Stimulated activated CD4-positive, alpha-beta T cell treated with anti-CD3 and anti-CD28 coated beads, Interleukin-4, amount 100 ng/mL, for 24 hours (primary cell): ENCODE measurements at places on chromosomes 16 and 17.

DNA sequence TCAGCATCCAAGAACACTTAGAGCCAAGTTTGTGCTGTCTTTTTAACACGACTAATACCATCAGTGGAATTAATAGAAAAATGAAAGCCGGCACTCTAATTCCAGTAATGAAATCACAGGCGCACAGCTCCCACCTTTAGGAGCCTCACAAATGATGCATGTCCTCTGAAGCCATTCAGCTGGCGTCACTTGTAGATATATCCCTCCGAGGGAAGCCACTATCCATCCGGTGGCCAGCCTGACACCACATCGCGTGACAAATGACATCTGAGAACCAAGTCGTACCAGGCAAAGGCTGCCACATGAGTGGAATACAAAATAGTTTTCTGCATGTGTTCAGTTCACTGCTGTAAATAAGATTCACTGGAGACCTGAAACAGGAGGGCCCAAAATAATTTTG, 205.6 kb downstream of the GRIN2A start:
- no peak for DNase-seq

DNA sequence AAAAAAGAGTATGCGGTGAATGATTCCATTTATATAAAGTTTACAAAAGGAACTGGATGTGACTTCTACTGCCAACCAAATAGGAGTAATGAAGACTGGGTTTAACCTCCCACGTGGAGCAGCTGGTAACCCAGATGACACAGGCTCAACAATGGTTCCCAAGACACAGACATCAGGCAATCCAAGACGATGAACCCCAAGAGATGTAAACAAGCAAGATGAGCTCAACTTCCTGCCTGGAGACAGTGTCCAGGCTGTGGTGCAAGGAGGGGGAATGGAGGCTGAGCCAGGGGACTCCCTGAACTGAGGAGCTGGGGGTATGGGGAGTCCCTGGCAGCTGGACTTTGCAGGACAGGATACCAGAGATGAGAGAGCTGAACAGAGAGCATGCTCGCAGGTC, 104.7 kb downstream of the LITAF start:
- no peak for DNase-seq

GRCh38 chr16:49682577-49683165, 173.2 kb downstream of the ZNF423 start:
- DNase-seq = no peak

DNA sequence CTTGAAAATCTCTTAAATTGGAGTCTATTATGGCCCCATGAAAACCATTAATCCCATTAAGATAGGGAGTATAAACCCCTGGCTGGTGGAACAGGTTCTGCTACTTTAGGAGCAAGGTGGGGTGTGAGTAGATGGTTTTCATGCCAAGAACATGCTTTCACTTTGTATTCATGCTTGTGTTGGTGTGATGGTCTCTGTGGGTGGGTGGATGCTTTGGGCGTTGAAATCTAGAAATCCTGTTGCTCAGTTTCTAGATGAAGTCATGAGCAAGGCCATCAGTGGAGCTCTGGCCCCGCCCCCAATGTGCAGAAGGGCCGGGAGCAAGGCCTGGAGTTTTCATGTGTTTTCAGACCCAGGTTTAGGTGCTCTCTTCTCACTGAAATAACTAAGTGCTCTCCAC, 20.1 kb downstream of the PLD6 start:
- DNase-seq = peak; percentile 65

DNA sequence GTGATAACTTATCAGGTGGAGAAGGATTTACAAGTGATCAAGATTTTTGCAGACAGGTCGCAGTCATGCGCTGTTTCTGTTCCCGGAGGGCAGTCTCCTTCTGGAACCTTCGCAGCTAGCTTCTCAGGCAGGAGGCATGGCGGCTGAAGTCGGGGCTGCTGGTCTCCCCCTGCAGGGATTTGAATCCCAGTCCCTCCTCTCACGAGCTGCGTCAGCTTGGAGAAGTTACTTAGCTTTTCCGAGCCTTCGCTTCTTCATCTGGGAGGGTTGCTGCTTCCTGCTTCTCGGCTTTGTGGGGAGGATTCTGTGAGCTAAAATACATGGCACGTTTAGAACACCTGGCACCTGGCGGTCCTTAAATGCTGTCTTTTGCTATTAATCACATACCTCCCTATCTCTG, 287.8 kb upstream of the FOXF1 start:
- DNase-seq = no peak
